Stimulated activated CD4-positive, alpha-beta T cell treated with anti-CD3 and anti-CD28 coated beads, Interleukin-4, amount 100 ng/mL, for 24 hours (primary cell): ENCODE measurements at places on chromosomes 4 and X.

DNA sequence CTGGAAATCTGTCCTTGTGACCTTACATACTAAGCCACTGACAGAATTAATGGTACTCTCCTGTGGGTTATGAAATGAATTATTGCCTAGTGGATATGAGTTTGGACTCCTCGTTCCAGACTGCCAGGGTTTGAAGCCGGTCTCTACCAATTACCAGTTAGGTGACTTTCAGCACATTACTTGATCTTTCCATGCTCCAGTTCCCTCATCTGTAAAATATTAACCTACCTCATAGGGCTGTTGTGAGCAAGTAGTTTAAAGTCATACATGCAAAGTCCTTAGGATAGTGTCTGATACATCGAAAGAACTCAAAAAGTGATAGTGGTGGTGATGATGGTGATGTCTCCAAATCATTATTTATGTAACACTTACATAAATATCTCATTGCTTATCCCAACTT lies 373.5 kb upstream of the ARX start:
- DNase-seq, result no peak

GRCh38 chr4:36283912-36284465 lies 2.6 kb downstream of the DTHD1 start:
- no peak for DNase-seq

DNA sequence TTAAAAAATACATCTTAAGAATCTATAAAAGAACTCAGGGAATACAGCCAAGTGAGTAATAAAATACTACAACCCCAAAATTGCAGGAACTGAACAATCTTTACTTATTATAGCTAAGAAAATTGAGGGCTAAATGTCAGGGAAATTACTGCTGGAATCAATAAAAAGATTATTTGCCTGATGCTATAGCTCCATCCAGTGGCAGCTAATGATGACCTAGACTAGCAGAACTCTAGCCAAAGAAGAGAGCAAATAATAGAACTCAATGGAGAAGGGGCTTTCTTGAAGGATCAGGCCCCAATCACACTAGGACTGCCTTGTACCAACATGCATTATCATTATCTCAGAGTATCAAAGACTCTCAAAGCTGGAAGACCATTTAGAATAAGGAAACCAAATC lies 85.0 kb upstream of the FAM241A start:
- DNase-seq, result no peak

- no peak for DNase-seq
Measured at GRCh38 chr4:183875251-183875825, 29.8 kb upstream of the STOX2 start.

DNA sequence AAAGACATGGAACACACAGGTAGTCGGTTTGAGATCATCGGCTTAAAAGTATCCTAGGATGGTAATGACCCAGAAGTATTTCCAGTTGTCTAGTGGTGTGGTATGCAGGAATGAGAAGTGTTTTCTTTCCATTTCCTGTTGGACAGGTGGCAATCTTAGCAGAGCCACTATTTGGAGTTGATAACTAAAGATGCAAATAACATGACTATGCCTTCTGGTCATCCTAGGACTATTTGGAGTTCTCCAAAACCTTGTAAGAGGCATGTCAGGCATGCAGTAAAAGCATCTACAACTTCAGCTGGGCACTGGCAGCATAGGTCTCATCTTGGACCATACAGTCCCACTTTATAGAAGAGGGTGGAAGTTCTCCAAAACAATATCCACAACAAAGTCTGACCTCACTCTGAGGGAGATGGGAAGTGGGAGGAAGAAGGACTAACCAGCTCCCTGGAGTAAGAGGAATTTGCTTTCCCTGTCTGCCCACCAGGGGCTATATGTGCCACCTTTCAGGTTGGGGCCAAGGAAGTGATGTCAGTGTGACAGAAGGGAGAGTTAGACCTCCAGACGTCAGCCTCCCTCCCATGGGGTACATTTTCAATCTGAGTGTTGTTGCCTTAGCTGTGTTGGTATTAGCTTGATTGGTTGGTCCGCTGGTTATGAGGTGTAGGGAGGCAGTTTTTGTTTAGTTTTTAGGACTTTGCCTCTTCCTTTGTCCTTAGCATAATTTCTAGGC lies 101.2 kb upstream of the MYOZ2 start:
- DNase-seq, result no peak

DNA sequence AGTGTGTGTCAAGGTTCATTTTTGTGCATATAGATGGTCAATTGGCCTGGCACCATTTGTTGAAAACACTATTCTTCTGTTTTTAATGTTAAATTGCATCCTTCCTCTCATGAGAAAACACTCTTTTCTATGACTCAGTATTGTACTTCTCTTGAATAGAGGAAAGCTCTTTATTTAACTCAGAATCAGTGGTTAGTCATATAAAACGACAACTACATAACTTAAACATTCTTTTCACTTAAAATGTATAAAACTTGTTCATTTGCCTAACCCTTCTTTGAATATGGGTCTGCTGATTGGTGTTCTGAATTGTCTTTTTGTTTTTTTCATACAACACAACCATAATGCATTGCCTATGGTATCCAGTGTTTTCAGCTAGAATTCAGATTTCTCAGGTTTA lies 17.2 kb upstream of the MRPL1 start:
- no peak for DNase-seq

DNA sequence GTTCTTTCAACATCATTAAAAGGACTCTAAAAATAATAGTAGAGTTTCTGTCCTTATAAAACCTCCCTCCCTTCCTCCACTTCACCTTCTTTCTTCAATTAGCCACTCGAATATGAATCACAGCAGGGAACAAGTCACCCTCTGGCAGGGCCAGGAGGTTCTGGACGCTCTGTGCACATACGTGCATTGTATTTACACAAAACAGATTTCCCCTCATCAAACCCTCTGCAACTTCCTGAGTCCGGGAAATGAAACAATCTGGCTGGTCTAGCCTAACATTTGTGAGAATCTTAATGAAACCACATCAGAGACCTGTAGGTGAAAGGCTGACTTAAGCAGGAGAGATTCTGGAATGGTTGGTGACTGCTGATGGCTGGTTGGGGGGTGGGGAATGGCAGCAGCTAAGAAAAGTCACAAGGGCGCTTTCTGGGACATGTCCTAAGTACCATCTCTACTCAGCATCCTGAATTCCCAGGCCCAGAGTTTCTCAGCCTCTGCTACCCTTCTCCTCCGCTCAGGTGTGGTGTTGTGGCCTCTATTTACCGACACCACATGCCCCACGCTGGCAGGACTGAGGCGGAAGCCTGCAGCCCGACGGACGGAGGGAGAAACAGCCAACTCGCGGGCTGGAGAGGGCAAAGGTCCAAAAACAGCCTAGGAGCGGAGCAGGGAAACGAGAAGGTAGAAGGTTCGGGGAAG lies 1.0 kb downstream of the ZDHHC9 start:
- DNase-seq, result no peak

DNA sequence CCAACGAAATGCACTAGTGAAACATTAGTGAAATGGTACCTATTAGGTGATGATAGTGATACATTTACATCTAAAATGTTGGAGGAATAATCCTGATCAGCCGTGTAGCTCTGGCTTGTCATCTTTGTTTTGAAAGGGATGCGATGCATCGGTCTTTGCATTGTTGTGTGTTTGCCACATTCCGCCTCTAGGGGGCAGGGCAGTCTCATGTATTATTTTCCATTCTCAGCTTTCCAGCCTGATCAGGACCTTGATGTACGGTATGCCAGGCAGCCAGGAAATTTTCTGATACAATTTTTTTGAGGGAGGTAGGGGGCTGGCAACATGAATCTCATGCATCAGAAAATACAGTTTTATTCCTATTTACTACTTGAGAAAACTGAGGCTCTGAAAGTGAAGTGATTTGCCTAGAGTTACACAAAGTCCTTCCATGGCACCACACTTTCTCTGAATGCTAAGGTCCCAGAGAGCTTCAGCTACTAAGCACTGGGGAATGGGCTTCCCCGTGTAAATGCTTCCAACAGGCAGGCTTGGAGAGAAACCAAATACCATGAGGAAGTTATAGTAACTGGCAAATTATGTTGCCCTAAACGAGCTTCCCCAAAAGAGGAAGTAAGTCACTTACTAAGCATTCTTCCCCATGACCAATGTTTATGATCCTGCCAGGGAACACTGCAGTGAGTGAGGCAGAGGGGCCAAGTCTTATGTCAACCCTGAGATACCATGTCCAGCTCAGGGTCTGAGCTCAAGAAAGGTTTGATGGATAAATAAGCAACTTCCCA lies 31.8 kb upstream of the IQSEC2 start:
- DNase-seq, result peak; percentile 55

DNA sequence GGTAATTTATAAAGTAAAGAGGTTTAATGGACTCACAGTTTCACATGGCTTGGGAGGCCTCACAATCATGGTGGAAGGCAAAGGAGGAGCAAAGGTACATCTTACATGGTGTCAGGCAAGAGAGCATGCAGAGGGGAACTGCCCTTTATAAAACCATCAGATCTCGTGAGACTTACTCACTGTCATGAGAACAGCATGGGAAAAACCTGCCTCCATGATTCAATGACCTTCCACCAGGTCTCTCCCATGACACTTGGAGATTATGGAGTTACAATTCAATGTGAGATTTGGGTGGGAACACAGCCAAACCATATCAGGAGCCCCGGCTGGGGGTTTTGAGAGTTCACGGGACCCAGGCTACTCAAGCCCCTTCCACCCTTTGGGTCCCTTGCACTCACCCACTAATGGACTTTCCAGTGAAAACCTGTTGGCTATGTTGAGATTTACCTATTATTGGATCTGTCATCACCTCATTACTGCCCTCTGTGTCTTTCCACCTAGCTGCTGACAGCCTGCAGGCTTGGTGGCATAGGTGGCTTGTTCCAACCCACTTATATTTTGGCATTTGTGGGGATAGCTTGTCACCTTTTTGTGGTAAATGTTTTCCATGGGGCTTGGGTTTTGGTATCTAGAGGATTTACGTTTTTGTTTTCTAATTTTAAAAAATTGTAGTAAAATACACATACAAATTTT lies 24.0 kb downstream of the IGFBP7 start:
- no peak for DNase-seq

DNA sequence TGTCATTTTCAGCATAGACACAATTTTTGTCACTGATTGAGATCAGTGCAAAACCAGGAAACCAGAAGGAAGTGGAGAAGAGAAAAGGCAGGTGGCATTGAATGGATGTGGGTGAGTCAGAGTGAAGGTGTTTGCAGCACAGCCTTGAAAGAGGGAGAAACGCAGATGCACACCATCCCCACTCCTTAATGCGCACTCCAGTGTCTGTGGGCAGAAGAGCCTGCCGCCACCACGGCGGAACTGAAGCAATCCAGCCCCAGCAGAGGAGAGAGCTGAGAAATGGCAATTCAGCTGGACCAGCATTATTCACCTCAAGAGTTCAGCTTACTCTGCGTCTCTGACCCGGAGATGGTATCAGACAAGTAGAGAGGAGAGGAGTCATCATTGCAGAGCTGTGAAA lies 393.1 kb upstream of the FRG1 start:
- DNase-seq, result no peak

GRCh38 chr4:36677112-36677511 lies 395.7 kb downstream of the DTHD1 start:
- no peak for DNase-seq

DNA sequence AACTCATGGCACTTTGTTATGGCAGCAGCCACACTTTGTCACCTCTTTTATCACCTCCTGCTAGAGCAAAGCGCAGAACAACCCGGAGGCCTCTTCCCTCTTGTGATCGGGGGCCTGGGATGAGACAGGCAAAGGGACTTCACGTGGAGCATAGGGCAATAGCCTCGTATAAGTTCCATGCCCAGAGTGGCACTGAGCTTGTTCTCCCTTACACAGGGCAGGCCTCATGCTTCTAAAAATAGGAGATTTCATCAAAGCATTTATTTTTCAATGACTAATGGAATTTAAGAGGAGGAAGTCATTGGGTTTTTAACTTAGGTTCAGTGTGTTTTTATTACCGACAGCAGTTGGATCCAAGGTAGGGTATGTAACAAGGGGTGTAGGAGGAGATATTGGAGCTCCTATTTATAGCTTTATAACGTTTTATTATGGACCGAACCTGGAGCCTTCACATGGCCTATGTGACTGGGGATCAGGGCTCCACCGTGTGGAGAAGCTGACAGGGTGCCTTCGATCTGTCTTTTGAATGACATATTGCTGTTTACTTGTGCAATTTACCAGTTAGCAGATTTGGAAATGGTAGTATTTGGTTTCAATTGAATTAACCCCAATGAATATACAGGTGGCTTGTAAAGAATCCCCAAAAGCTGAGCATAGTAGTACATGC lies 93.8 kb downstream of the SLC2A9 start:
- no peak for DNase-seq

DNA sequence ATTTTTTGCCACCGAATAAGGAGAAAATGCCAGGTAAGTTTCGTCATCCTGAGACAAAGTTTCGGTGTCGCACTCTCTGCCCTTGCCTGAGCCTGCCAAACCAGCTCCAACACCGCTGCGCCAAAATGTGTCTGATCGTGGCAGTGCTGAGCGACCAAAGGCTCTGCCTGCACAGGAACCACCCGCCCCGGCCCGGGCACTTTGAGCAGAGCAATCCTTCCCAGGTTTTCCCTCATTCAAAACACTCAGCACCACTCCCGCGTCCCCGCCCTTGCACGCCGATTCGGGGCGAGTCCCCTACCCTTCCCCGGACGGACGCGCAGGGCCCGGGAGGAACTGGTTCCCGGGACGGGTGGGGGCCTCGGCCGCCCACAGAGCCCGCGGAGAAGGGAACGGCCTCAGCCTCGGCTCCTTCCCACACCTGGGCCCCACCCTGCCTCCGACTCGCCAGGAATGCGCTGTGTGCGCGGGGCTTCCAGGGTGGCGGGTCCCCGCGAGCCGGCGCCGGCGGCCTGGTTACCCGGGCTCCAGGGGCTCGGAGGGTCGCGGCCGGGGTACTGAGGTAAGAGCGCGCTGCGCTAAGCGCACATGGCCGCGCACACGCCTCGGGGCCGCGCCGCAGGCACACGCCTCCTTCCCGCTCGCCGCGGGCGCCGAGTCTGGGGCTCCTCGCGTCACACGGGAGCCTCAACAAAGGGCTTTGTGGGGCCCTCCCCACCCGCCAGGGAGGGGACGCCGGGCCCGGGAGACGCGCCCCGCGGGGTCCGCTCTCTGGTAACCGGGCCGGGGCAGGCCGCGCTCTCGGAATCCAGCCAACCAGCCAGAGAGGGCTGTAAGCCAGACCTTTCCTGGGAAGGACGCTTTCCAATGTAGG lies at the start of gene C4orf36:
TSS of gene C4orf36 (minus strand) at position 661 of the 874 bp plus-strand sequence. CDS start 902 bp downstream, outside the sequence.
- peak; percentile 23 for DNase-seq

DNA sequence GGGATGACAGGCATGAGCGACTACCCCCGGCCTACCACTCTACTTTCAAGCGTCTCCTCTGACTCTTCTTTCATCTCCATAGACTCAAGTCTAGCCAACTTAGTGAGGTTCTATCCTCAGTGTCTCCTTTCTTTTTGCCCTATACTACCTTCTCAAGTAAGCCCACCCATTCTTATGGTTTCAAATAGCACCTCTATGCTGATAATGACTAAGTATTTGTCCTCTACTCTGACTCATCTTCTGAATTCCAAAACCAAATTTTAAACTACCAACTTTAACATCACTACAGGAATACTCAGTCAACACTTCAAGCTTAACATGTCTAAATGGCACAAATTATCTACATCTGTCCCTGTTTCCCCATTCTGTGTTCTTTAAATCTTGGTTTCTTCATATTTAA lies 47.8 kb downstream of the ELF2 start:
- no peak for DNase-seq
